A549 treated with RU486 at 1 μM for 4 hours (cell line): ENCODE measurements at places on chromosomes 13 and 19. TPM values are rescaled to one million over a fixed set of nuclear protein-coding genes. Genes with fewer than 3 reads are reported as not detected.

CYP2A13 gene
- not detected in 5 replicates for total RNA-seq

SIGLECL1 gene
- not detected in 5 replicates for total RNA-seq

DKKL1 gene
- total RNA-seq = 0.37 to 1.0 TPM (median 0.48 TPM) in 5 replicates

PRR20E gene
- not detected in 5 replicates for total RNA-seq

SLAIN1 gene
- 0.47 to 0.62 TPM (median 0.51 TPM) in 5 replicates for total RNA-seq

UBE2L5 gene
- total RNA-seq = not detected in 5 replicates

FFAR2 gene
- not detected in 5 replicates for total RNA-seq
